ENCODE measurements at places on chromosomes 6 and 20.

DNA sequence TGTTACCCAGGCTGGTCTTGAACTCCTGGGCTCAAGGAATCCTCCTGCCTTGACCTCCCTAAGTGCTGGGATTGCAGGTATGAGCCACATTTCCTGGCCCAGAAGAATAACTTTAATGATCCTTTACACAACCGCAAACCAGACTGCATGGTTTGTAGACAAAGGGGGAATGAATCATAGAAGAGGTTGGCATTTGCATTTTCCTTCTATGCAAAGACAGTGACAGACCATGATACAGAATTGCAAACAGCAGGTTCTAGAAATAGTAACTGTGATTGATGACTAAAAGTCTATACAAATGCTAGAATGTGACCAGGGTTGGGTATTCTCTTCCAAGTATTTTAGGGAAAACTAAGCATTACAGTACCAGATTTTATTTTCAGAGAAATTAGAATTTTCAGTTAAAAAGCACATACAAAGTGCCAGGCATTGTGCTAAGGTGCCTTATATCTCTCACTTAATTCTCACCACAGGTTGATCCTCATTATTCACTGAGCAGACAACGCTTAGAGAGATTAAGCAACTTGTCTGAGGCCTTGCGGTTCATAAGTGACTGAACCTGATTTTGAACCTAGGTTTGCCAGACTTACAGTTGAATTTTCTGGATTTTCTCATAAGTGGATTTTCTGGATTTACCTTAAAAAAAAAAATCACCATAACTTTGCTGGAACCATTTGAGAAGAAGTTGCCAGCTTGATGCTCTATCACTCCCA, 146.6 kb downstream of the ZFAND3 start:
- no peak for DNase-seq

DNA sequence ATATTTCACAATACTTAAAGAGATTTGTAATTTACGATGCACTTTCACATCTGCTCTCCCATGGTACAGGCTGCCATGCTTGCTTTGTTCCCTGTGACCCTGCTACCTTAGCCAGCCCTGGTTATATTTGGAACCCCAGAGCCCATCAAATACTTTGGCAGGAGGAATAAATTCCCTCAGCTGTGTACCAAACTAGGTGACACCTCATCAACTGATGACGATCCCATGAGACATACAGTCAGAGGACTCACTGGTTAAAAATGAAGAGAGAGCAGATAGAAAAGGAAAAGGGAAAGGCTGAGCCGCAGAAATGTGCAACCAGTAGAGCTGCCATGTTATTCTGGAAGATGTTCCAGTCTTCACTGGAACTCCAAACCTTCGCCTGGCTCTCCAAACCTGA, 120.0 kb downstream of the SIM1 start:
- no peak for DNase-seq

DNA sequence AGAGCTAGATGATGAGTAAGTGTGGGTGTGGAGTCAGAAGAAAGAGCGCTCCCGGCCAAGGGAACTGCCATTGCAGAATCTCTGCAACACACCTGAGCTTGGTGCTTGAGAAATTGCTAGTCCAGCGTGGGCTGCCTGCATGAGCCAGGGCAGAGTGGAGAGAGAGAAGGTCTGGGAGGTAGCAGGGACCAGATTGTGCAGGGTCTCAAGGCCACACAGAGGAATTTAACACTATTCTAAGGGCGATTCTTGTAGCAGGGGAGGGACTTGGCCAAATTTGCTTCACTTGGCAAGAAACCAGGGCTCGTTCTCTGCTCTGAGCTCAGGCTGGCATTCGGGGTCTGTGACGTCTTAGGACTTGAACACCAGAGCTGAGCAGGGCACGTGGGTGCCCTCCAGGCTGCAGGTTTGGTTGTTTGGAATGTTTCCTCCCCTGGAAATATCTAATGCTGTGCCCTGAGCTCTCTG, 53.5 kb downstream of the BCAS4 start:
- DNase-seq: no peak

GRCh38 chr20:588476-588875, 21.6 kb downstream of the TCF15 start:
- DNase-seq: no peak

GRCh38 chr6:23302514-23302913, 733.1 kb downstream of the HDGFL1 start:
- DNase-seq: no peak
